ENCODE measurements at places on chromosomes 5 and 9. TPM values are rescaled to one million over a fixed set of nuclear protein-coding genes. Genes with fewer than 3 reads are reported as not detected.

ARID3C gene
- total RNA-seq, result not detected

PAEP gene
- not detected for total RNA-seq

BTNL9 gene
- total RNA-seq, result 5.3 TPM

TAS2R1 gene
- not detected for total RNA-seq

FAM78A gene
- total RNA-seq, result 1.5 TPM

IRX4 gene
- not detected for total RNA-seq

LTC4S gene
- 5.3 TPM for total RNA-seq

TLX3 gene
- not detected for total RNA-seq

EGR1 gene
- total RNA-seq, result 6.7 TPM
